Stimulated activated CD8-positive, alpha-beta memory T cell treated with anti-CD3 and anti-CD28 coated beads, Interleukin-2, amount 100 ng/mL, for 1 hour (primary cell): ENCODE measurements at places on chromosomes 5 and 9.

DNA sequence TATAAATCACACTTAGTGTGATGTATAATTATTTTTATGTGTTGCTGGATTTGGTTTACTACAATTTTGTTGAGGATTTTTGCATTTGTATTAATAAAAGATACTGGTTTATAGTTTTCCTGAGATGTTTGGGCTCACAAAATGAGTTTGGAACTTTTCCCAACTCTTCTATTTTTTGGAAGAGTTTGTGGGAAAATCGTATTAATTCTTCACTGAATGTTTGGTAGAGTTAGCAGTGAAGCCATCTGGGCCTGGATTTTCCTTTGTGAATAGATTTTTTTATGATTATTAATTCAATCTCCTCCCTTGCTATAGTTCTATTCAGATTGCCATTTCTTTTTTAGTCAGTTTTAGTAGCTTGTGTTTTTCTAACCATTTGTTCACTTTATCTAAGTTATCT is 201.7 kb upstream of the NFIL3 start:
- DNase-seq: no peak

GRCh38 chr9:93315118-93315517 is 131.2 kb downstream of the WNK2 start:
- no peak for DNase-seq

GRCh38 chr5:139390639-139391569 is 1.2 kb upstream of the MZB1 start:
- DNase-seq: no peak

DNA sequence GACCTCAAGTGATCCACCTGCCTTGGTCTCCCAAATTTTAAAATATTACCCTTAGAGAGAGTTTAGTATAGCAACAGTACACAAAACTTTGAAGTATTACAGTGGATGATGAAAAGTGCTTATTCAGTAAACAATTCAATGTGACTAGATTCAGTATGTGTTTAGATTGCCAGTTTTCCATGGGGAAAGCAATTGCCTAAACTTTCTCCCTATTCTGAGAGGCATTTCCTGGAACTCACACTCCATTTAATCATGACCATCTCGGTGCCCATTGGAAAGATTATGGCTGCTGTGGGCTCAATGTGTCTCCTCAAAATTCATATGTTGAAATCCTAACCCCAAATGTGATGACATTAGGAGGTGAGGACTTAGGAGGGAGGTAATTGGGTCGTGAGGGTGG is 38.9 kb upstream of the MYO10 start:
- no peak for DNase-seq

GRCh38 chr5:156593546-156593945 is 256.5 kb upstream of the PPP1R2B start:
- no peak for DNase-seq

GRCh38 chr5:33238826-33239695 is 201.7 kb upstream of the TARS1 start:
- no peak for DNase-seq

DNA sequence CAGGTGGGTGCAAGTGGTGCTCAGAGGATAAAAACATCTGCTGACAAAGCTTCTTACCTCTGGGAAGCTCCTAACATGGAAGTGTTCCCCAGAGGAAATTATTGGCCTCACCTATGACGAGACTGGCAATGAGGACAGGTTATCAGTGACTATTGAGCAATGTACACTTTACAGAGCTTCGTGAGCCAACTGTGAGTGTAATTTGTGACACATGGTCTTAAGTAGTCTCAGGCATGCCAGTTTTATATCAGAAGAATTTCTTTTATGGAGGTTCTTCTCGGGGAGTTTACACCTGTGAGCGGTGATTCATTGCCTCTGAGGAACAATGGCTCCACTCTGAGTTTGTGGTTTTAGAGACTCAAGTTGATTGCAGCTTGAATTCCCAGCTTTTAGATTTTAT is 11.3 kb downstream of the ANKDD1B start:
- no peak for DNase-seq

- no peak for DNase-seq
These were observed 85.4 kb downstream of the YTHDC2 start for GRCh38 chr5:113598926-113599325.

DNA sequence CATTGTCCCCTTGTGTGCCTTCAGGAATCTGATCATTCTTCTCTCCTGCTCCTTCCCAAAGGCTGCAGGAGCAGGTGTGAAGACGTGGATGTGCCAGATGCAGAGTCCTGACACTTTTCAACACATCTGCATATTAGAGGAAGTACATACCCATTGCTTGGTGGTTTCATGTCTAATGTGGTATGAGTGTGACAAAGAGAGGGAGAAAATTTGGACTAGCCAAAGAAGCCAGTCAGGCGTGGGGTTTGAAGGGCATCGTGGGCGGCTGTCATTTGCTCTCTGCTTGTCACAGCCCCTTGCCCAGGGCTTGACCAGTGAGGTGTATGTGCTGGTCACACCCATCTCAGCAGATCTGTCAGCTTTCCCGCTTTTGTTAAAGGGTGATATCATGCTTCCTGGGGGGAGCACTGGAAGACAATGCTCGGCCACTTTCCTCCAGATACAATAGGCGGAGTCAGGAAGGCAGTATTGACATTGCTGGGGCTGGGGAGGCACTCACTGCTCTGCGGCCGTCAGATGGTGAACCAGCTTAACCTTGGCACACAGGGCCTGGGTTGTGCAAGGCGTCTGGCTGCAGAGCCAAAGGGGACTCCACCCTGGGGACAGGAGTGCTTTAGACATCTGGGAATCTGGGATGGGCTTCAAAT is 8.6 kb downstream of the TEK start:
- DNase-seq: no peak

GRCh38 chr5:158716668-158717067 is 383.0 kb downstream of the EBF1 start:
- DNase-seq: no peak

DNA sequence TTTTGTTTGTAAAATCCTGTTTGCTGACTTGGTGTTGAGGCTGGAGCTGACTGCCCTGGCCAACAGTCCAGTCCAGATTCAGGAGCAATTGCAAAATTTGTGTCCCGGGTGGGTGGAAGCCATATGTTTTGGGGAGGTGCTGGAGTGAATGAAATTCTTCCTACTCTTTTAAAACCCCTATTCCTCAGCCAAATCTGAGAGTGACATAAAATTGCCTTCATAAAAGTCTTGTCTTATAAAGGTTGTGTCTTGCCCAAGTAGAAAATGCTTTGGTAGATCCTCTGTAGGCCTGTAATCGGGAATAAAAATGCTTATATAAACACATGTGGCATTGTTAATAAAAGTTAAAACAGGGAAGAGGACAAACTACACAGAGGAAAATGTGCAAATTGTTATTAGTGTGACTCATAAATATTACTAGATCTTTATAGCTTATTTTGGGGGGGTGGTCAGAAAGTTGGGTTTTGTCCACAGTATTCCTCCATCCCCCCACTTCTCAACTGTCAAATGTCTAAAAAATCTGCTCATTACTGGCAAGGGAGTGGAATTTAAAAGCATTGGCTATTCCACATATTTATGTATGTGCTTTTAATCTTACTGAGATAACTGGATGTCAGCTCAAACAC is 45.6 kb downstream of the NNT start:
- DNase-seq: no peak

DNA sequence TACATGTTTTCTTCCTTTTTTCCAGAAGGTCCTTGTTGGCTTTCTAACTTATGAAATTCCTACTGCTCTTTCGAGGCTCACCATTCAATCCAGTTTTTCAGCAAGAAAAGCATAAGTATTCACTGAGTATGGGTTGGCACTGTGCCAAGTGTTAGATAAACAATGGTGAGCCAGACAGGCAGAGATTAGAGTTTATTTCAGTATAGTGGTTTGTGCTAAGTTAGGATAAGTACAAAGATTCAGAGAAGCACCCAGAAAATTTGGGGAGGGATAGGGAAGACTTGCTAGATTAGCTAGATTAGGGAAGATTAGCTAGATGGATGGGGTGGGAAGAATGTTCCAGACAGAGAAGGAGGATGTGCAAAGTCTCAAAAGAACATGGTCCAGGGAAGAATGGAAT is 122.9 kb downstream of the OXCT1 start:
- no peak for DNase-seq

- no peak for DNase-seq
These were observed 1967.0 kb upstream of the CDH9 start for GRCh38 chr5:29005386-29005785.

- DNase-seq: no peak
These were observed 349.2 kb upstream of the MEF2C start for GRCh38 chr5:89232139-89232603.

DNA sequence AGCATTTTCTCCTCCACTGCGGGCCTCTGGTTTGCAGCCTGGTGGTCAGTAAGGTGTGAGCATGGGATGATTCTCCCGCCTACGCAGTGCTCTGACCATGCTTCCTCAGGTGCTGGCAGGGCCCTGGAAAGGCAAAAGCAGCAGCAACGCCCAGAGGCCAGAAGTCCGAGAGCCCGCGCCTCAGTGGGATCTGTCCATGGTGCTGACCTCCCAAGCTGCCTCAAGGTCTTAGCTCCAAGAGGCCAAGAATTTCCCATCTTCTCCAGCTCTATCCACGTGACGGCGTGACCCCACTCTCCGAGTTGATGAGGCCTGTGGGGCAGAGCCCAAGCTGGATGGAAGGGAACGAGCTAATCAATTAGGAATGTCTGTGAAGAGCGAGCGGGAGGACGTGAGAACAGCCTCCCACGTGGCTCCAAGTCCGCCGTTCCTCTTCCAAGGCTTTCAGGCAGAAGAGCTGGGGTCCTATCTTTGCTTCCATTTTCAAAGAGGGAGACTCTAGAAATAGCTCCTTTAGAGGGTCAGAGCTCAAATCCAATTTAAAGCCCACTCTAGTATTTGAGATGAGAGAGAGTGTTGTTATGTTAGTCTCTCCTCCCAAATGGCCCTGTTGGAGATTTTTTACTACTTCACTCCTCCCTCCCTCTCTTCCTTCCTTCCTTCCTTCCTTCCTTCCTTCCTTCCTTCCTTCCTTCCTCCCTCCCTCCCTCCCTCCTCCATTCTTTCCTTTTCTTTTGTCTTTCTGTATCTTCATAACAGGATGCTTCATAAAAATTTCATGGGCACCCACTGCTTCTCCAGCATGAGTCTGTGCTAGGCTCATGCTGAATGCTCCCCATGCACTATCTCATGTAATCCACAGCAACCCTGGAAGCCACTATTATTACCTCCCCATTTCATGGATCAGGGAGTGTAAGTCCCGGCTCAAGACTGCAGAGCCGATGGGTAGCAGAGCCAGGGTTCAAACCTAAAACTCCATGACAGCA is 69.3 kb downstream of the OLFM1 start:
- DNase-seq: no peak

DNA sequence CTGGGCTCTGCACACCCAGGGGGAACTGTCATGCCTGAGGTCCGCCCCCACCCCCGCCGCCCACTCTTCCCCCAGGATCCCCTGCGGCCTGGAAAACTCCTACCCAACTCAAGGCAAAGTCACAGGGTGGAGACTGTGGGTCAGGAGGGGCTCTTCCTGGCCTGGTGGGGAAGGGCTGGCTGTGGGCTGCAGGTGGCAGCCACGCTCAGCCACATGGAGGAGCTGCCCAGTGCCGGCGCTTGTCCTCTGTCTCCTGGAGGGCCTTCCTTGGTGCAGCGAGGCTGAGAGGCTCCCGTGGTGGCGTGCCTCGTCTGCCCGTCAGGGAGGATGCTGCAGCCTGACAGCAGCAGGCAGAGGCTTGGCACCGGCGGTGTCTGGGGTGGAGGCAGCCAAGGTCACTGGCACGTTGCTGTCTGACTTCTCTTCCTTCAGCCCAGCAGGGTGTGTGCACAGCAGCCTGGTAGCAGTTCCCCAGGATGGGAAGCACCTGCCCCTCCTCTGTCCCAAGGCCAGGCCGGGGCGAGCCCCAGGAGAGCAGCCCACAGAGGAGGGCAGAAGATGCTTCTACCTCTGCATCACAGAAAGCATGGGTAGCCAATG is 78.1 kb downstream of the ADAMTS2 start:
- DNase-seq: no peak

- DNase-seq: no peak
These were observed 53.9 kb downstream of the MLLT3 start for GRCh38 chr9:20568400-20568799.

- DNase-seq: no peak
These were observed 118.8 kb downstream of the CDC42SE2 start for GRCh38 chr5:131382407-131383395.

DNA sequence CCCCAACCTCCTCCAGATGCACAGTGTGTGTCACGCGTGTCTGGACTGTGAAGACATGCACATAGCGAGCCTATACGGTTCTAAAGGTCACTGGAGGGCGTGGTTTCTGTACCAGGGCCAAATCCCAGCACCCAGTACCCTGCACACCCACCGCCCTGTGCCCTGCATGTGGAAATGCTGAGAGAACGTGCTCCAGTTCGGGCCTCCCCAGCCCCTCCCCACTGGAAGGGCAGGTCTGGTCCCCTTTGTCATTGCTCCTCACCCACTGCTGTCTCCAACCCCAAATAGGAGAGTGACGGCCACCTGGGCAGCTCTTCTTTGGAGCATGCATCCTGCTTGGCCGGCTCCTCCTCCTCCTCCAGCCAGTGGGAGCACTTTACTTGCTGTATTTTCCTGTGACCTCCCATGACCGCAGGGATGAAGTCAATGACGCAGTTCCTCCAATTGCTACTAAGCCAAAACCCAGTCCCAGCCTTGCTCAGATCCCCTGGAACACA is 116.7 kb downstream of the WNK2 start:
- no peak for DNase-seq

- DNase-seq: no peak
These were observed 331.2 kb upstream of the DAB2 start for GRCh38 chr5:39755986-39756385.

DNA sequence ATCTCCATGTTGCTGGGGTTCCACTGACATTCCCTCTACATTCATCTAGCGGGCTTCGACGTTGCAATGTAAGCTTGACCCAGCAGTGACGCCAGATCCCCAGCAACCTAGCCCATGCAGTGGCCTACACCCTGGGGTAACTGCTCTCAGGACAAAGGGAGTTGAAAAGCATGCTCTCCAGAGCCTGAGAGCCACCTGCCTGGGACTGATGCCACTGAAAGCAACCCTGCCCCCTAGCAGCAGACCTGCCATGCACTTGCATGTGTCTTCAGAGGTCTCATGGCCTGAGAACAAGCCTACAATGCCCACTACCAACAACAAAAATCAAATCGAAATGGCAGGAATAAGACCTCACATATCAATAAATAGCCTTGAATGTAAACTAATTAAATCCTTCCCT is 330.3 kb downstream of the TRIM36 start:
- DNase-seq: no peak

GRCh38 chr5:157303667-157304327 is 37.9 kb downstream of the CYFIP2 start:
- no peak for DNase-seq

GRCh38 chr5:17358031-17358430 is 140.0 kb upstream of the TAF11L2 start:
- DNase-seq: no peak

- DNase-seq: no peak
These were observed 34.8 kb upstream of the TMC1 start for GRCh38 chr9:72486594-72486955.
